Liver (tissue), 10 donors: ENCODE measurements at places on chromosomes 2 and 18.

GRCh38 chr18:44779753-44780292 lies 99.1 kb downstream of the SETBP1 start:
- no peak for DNase-seq

- DNase-seq, result no peak
Measured at GRCh38 chr18:33805592-33805991, 227.6 kb downstream of the ASXL3 start.

- peak; percentile 74 for DNase-seq
Measured at GRCh38 chr2:241354668-241355658, 1.1 kb upstream of the FARP2 start.

DNA sequence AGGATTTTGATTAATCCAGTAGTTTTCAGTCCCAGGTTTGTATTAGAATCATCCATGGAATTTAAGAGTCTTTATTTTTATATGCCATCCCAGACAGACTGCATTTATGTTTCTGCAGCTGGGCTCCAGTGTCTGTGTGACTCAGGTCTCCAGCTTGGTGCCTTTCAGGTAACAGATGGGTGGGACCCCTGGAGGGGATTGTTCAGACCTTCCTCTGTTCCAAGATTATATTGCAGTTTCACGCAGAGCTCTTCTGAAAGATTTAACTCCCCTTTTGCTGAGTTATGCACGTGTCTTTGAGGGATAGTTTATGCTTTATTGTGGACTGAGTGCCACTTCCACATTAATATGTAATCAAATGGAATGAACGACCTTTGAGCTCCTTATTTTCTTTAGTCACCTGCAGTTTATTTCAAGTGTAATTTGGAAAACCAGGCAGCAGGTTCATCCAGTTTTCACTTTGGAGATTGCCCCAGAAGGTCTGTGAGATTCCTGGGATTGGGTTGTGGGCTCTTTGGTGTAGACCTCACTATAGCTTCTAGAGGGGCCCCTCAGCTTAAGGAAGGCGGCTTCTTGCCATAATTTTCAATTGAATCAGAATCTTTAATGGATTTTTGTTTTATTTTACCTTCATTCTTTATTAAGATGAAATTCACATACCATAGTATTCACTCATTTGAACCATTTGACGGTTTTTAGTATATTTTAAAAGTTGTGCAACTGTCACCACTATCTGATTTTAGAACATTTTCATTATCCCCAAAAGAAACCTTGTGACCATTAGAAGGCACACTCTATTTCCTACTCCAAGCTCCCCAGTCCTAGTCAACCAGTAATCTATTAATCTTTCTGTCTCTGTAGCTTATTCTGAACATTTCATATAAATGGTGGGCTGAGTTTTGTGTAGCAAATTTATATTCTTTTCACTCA lies 135.0 kb downstream of the WDSUB1 start:
- DNase-seq, result no peak

DNA sequence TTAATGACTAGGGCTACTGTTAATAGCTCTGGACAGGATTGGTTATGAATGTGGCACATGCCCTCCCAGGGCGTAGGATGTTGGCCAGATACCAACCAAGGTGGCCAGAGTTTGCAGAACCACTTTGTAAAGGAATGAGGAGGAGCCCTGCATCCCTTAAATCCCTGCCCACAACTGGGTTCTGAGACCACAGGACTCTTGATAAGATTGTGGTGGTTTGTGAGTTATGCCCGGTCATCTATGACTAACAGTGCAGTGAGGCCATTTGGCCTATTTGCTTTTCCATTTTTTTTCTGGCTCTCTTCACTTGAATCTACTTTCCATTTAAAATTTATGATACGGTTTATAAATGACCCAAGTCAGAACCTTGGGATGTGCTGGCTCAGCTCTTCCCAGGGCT lies 294.5 kb downstream of the PRKCE start:
- no peak for DNase-seq

- DNase-seq, result no peak
Measured at GRCh38 chr2:216923706-216924105, 63.8 kb upstream of the TNP1 start.

DNA sequence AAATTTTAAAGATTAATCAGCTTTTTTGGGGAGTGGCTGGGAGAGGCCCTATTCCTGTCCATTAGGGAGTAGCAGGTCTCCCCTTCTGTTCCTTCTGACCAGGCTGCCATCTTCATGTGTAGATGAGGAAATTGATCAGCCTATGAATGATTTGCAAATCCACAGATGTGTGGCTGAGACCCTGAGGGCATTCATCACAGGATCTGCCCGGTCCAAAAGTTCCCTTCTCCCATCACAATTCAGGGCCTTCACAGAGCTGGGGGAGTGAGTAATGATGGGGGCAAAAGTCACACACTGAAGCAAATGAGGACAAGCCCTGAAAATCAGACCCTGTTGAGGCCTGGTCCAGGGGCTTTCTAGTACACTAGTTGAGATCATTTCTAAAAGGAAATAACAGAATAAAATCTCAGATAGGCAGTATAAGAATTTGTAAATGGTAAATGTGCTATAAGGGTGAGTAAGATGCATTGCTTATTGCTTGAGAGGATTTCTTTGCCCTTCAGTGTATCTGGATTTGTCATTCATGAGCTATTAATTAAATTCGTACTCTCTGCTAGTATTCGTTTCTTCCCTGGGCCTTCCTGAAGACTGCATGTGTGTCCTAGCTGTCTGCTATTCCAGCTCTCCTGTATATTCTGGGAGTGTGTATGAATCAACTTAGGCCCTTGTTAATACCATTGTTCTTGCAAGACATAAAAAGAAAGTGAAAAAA lies 53.2 kb downstream of the SETBP1 start:
- no peak for DNase-seq

DNA sequence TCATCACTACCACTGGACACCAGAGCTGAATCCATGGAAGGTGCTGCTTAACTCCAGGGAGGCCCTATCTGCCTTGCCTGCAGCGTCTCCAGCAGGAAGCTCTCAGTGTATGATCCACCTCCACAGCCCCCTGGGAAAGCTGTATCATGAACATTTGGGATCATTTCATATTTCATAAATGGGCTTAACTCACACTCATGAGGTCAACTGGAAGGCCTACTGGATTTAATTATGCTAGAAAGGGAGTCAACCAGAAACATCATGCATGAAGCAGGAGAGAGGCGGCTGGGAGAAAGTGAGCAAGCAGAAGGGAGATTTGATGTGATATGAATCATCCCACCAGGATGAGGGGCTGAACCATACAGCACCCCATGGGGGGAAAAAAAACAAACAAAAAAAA lies 537.7 kb downstream of the TNS1 start:
- DNase-seq, result no peak

DNA sequence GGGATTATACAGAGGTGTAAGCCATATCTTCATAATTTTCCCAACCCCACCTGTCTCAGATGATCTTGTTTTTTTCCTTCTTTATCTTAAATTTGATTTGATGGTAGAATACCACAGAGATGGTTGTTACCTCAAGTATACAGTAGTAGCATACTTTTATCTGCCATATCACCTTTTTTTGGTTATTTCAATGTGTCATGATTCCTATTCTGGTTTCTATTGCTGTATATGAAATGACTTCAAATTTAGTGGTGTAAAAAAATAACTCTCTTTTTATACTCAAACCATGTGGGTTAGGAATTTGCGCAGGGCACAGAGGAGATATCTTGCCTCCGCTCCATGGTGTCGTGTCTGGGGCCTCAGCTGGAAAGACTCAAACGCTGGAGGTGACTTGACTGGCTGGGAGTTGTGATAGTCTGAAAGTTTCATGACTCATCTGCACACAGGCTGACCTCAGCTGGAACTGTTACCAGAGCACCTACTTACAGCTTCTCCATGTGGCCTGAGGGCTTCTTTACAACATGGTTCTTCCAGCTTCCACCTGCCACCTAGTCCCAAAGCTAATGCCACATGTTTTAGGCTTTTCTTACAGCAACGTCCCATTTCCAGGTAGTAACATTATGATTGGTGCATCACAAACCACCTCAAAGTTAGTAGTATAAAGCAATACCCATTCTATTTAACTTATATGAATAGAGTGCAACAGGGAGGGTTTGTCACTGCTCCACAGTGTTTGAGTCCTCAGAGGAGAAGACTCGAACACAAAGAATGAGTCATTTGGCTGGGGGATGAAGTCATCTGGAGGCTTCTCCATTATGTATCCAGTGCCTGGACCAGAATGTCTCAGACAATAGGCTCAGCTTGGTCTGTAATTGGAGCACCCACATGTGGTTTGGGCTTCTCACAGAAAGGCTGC lies 82.3 kb upstream of the XPO1 start:
- no peak for DNase-seq

DNA sequence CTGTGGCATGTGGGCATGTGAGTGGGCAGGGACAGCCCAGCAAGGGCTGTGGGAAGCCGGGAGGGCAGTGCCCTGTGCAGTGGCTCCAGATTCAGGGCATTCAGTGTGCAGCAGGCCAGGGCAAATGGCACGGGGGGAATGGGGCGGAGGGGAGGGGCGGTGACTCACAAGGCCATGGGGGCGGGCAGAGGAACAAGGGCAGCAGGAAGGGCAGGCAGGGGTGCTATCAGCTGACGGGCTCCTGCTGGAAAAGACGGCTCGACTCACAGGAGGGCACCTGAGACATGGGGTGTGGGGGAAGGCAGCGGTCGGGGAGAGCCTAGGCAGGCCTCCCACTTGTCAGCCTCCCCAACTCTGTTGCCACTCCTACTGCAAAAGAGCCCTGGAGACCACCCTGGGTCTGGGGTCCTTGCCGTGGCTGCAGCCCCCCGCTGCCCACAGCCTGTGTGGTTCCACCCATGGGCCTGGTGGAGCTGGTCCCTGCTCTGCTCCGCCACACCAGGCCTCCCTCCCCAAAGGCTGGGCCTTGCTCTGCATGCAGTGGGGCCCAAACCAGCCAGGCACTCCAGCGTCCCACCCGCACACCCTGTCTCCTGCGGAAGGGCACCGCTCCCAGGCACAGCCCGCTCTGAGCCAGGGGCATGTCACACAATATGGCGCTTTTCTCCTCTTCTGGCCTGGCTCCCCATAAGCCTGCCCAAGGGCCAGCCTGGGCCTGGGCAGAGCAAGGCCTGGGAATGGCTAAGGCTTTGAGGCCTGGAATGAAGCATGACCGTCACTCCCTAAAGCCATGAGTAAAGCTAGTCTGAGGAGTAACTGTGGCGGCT lies 25.9 kb downstream of the HS6ST1 start:
- DNase-seq, result no peak

- no peak for DNase-seq
Measured at GRCh38 chr2:28009732-28010131, 119.2 kb downstream of the BABAM2 start.

- DNase-seq, result no peak
Measured at GRCh38 chr18:4299395-4299794, 155.7 kb downstream of the DLGAP1 start.

DNA sequence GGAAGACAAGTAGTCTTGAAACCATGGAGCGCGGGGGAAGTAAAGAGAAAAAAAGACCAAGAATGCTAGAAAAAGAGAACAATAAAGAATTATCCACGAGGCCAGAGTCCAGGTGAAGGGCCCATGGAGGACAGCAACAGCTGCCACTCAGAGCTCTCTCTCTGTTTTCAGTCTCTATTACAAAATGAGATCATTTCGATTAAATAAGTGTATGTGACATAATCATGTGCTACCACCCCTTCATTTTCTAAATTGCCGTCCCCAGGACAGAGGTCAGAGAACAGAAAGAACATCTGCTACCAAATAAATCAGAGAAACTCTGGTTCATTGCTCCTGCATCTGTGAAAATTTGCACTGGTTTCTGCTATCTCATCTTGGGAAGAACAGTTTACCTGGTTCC lies 838.7 kb downstream of the RNF144A start:
- no peak for DNase-seq

DNA sequence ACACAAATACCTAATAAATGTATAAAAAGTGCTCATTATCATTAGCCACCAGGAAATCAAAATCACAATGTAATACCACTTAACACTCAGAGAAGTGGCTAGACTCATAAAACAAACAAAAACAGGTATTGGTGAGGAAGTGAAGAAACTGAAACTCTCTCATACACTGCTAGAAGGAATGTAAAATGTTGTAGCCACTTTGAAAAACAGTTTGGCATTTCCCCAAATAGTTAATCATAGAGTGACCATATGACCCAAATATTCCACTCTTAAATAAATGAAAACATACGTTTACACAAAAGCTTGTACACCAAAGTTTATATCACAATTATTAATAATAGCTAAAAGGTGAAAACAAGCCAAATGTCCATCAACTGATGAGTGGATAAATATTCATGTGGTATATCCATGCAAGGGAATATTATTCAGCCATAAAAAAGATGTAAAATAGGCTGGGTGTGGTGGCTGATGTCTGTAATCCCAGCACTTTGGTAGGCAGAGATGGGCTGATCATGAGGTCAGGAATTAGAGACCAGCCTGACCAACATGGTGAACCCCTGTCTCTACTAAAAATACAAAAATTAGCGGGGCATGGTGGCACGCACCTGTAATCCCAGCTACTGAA lies 86.2 kb upstream of the COL5A2 start:
- DNase-seq, result no peak

GRCh38 chr2:71589763-71590162 lies 136.4 kb downstream of the DYSF start:
- DNase-seq, result no peak

- no peak for DNase-seq
Measured at GRCh38 chr2:147846412-147847081, 1.7 kb downstream of the ACVR2A start.

DNA sequence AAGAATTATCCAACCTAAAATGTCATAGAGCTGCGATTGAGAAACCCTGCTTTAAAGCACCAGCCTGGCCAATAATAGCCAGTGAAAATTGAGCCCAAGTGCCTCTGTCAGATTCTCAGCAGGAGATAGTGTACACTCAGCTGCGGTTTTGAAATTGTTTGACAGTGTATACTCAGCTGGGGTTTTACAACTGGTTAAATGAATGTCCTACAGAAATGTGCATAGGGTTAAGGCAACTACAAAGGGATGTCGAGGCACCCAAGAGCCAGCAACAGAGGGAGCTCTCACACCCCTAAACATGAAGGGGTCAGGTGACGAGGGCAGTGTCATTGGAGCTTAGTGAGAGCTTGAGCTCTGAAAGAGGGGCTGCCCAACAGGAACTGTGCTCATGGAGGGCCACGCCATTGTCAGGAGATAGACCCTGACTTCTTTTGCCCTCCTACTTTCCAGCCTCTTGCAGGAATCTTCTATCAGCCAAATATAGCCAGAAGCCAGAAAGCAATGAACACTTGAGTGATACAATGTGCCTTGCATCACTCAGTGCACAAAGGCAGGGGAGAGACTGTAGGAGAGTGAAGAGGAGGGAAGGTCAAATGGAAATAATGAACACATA lies 15.1 kb downstream of the ACTG2 start:
- no peak for DNase-seq

DNA sequence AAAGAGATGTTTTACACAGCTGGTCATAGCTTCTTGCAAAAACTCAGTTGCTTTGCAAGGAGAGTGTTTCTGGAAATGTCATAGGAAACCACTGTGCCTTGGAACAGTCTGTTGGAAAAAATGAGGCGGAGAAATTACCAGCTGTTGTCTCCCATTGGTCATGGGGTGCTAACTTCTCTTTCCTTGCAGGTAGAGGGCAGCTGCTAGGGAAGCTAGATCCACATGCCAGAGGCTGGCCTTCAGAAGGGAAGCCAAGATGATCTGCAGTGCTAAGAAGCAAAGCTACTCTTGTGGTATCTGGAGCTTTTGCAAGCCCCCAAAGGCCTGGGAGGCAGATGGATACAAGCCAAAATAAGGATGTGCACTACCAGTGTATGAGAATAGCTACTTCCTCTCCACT lies 34.8 kb upstream of the LAMA1 start:
- no peak for DNase-seq
